ENCODE measurements at places on chromosomes 2 and 18. TPM values are rescaled to one million over a fixed set of nuclear protein-coding genes. Genes with fewer than 3 reads are reported as not detected.

- no peak for DNase-seq
Measured at GRCh38 chr18:76860411-76860810, 38.1 kb downstream of the ZNF236 start.

DNA sequence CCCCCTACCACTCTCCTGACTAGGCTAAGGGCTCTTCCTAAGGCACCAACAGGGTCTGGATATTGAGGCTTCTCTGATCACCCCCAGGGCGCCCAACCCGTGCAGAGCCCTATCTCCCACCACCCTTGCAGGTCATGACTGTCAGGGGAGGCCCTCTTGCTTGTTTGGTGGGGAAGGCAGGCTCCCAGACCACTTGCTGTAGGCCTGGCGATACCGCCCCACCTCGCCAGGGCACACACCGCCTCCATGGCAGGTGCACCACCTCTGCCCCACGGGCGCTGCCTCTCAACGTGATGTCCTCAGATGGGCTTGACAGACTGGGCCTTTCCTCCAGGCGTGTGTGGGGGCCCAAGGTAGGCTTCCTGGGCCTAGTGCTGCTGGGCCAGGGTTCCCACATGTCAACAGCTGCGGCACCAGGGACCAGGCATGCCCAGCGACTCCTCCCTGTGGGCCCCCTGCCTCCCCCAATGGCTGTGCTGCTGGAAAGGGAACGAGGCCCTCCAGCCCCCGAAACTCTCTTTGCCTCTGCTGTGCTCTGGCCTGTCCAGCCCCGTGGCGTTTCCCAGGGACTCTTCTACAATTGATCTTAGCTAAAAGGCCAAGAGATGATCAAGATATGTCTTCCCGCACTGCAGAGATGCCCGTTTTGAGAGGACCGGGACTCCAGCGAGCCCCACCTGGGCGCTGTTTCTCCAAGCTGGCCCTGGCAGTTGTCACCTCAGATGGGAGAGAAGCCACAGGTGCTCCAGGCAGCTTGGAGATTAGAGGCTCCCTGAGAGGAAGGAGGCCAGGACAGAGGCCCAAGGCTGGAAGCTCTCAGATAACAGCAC lies 7.5 kb downstream of the NPPC start:
- DNase-seq = no peak

GRCh38 chr2:191617575-191617974 lies 60.4 kb upstream of the NABP1 start:
- no peak for DNase-seq

- DNase-seq = no peak
Measured at GRCh38 chr2:51350100-51350499, 318.2 kb upstream of the NRXN1 start.

- DNase-seq = no peak
Measured at GRCh38 chr2:235165136-235165535, 213.3 kb downstream of the SH3BP4 start.

DNA sequence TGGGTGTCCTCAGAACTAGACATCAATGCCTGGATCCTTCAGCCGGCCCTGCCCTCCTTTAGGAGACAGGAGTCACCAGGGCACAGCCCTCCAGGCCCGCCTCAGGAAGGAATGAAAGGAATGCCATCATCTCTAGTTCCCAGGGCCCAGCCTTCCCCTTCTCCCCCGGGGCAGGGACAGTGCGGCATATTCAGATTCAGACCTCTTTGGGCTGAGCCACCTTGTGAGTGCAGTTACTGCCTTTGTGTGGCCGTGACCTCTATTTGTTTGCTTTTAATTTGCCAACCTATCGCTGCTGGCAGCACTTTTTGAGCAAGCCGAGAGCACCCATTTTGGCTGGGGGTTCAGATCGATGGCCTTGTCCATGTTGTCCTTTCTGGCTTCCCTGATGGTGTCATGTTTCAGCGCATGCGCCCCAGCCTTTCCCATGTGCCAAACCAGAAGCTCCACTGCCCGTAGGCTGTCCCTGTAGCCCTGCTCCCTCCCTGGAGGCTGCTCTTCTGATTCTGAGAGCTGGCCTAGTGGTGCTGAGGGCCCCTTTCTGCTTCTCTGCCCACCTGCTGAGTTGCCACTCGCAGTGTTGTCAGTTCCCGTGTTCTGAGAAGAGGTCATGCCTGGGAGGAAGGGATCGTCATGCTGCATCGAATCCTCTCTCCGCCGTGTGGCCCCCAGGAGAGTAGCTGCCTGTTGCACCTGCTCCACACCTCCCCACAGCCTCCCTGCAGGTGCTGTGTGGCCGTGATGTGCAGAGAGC lies 10.9 kb downstream of the ANKRD23 start:
- DNase-seq = no peak

DNA sequence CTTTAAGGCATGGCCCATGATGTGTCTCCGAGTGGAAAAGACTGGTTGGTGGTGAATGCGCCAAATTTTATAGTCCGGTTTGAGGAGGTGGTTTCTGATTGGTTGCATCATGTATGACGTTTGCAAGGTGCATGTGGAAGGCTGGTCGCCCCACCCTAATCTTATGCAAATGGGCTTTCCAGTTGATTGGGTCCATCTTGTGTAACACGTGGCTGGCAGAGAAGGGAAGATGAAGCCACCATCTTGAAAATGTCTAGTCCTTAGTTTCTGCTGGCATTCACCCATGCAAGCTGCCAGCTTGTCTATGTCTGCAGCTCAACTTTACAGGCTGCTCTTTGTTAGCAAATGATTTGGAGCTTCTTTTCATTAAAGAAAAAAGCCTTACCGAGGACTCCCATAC lies 132.2 kb downstream of the PIK3C3 start:
- no peak for DNase-seq

DNA sequence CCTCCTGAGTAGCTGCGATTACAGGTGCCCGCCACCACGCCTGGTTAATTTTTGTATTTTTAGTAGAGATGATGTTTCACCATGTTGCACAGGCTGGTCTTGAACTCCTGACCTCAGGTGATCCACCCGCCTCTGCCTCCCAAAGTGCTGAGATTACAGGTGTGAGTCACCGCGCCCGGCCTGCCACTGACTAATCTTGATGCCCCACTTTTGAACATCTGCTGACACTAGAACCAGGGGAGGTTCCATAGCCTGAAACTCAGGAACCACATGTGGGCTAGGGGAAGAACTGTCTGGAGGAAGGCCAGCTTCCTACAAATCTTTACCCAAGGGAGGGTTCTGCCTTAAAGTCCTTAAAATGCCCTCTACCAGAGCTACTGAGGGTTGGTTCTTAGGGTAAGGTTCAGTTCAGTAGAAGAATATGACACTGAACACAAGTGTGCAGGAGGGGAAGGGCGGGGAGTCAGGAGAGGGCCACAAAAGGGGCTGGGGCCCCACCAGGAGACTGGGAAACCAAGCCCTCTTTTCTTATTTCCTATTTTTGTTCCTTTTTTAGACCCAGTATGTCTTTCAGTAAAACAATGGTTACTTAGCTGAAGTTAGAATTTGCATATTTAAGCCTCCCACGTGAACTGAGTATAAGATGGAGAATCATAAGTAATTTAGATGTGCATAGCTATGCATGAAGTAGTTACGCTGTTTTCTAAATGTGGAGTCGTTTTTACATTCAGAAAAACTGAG lies 6.3 kb upstream of the RAB31 start:
- DNase-seq = no peak

DNA sequence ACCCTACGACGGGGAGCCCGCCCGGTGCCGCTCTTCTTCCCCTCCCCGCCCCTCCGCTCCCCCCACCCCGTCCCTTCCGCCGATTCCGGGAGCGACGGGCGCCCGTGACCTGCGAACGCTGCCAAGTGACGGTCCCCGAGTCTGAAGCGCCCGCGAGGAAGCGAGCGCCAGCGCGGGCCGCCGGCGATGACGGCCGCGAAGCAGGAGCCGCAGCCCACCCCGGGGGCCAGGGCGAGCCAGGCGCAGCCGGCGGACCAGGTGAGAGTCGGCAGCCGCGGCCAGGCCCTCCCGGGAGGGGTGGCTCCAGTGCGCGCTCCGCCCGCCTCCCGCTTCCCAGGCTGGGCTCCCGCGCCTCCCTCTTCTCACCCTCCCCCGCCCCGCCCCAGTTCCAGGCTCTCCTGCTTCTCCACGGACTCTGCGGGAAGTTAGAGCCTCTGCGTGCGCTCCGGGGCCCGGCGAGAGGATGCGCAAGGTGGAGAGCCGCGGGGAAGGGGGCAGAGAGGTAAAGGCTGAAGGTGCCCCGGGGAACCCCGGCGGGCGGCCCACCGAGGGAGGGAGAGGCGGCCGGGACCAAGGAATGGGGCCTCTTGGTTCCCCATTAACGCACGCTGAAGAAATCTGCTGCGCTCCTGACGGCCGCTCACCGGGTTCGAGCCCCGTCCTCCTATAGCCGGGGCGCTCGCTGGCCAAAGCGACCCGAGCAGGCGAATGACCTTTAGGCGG lies 719.5 kb downstream of the DPP10 start:
- no peak for DNase-seq

DNA sequence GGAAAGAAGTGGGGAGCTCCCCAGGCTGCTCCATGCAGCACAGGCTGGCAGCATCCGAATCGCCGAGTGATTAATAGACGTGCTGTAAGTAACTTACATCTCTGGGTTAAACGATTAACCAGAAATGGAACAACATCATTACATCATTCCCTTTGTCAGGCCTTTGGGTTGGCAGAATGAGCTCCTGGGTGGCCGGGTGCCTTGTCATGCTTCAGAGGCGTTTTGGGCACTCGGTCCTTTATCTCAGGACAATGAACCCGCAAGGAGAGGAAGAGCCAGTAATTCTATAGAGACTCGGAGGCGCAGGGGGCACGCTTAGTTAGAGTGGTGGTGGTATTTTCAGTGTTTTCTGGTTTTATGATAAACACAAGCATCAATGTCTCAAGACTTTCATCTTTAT lies 146.9 kb upstream of the TPO start:
- DNase-seq = no peak

DNA sequence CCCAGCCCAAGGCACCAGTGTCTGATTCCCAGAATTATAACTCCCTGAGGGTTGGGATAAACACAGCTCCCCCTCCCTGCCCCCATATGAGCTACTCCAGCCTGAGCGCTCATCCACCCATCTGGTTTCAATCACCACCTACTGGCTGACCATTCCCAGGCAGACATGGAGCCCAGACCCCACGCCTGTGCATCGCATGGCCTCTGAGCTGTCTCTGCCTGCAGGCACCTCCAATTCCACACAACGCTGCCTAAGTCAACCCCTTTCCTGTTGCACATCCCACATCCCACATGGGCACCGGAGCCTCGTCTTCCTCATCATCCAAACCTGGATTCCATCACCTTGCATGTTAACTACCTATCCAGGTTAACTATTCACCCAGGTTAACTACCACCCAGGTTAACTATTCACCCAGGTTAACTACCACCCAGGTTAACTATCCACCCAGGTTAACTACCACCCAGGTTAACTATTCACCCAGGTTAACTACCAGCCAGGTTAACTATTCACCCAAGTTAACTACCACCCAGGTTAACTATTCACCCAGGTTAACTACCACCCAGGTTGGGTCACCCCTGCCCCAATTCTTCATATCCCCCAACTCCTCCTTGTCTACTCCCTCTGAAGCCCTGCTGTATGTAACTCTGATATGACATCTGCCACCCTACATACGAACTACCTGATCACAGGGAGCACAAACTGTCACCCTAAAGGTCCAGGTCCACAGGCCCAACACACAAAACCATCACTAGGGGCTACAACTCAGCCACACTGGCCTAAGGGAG lies 47.8 kb downstream of the TEX51 start:
- no peak for DNase-seq

- DNase-seq = peak; percentile 69
Measured at GRCh38 chr18:77052983-77053309, 79.6 kb downstream of the MBP start.

DNA sequence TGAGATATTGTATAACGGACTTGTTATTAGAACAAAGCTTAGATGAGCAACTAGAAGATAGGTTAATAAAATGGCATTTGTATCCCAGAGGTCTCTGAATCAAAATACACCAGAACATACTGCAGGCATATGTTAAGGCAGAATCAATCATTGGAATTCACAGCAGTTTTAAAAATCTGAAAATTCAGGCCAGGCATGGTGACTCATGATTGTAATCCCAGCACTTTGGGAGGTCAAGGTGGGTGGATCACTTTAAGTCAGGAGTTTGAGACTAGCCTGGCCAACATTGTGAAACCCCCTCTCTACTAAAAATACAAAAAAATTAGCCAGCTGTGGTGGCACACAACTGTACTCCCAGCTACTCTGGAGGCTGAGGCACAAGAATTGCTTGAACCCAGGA lies 405.2 kb downstream of the ZEB2 start:
- DNase-seq = no peak

GRCh38 chr2:45331410-45331786 lies 279.7 kb downstream of the SRBD1 start:
- DNase-seq = no peak

- DNase-seq = no peak
Measured at GRCh38 chr18:79460481-79461300, 65.0 kb downstream of the NFATC1 start.

DNA sequence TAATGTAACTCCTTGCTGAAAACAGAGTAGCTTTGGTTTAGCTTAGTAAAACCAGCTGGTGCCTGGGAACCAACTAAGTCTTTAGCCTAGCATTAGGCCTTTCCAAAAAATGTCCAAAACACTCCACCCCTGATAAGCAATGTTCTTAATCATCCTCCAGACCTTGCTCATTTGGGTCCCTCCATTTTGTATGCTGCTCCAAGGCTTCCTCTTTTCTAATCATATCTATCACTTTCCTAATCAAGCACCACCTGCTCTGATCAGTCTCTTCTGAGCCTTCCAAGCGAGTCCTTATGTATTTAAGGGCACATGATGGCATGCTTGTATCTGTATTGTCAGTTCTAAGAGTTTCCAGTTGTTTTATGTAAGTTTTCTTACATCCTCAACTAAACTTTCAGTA lies 23.6 kb downstream of the THADA start:
- DNase-seq = no peak

DNA sequence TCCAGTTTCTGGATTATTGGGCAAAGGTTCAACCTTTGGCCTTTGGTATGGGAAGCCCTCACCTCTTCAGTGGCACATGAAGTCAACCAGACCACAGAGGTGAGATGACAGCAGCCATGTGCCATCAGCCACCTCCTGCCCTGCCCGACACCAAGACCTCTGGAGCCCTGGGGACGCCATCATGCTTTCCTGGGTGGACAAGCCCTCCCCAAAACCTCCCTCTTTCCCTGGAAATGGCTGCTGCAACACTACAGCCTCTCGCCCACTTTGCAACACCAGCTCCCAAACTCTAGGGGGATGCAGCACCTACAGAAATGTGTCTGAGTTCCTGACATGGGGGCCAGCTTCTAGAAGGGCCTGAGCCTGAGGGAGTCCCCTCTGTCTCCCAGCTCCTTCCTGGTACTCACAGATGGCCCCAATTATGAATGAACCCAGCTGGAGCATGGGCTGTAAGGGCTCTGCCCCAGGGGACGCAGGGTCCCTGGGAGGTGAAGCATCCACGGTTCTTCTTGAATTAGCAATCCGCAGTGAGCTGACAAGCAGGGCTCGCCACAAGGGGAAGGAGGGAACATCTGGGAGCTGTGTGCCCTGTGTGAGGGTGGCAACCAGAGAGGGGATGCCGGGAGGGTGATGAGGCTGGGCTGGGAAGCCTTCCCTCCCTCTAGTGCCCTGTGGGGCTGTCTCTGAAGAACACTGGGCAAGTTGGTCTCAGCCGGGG lies 268.5 kb upstream of the HDAC4 start:
- DNase-seq = no peak

- no peak for DNase-seq
Measured at GRCh38 chr2:62814123-62814522, 108.6 kb downstream of the EHBP1 start.

- DNase-seq = no peak
Measured at GRCh38 chr2:236130349-236130998, 37.7 kb downstream of the GBX2 start.

GRCh38 chr18:58891776-58892175 lies 27.1 kb downstream of the ZNF532 start:
- DNase-seq = no peak

ARHGEF4 gene
- 9.6 TPM for total RNA-seq

GAD1 gene
- total RNA-seq = 0.96 TPM

BUB1 gene
- not detected for total RNA-seq

ZBTB7C gene
- 8.1 TPM for total RNA-seq

RNF125 gene
- total RNA-seq = 8.6 TPM

GRP gene
- total RNA-seq = not detected

All from ascending aorta (tissue), 2 donors.